BE2C (cell line): ENCODE measurements at places on chromosomes 3 and 15.
A peak's percentile ranks its signal among the peaks of the same experiment; 100 is the strongest.

DNA sequence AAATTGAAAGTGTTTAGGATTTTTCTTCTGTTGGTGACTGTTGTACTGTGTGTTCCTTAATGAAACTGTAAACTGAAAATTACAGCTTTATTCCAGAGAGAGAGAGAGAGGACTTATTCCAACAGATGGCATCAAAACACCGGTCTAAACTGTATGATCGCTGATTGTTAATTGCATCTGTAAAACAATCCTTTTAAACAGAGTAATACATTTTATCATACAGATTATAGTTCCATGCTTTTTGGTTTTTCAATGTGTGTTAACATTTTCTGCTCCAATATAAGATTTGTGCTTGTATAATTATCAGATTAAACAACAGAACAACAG lies 289.7 kb upstream of the DNAJC19 start:
- DNase-seq = no peak

DNA sequence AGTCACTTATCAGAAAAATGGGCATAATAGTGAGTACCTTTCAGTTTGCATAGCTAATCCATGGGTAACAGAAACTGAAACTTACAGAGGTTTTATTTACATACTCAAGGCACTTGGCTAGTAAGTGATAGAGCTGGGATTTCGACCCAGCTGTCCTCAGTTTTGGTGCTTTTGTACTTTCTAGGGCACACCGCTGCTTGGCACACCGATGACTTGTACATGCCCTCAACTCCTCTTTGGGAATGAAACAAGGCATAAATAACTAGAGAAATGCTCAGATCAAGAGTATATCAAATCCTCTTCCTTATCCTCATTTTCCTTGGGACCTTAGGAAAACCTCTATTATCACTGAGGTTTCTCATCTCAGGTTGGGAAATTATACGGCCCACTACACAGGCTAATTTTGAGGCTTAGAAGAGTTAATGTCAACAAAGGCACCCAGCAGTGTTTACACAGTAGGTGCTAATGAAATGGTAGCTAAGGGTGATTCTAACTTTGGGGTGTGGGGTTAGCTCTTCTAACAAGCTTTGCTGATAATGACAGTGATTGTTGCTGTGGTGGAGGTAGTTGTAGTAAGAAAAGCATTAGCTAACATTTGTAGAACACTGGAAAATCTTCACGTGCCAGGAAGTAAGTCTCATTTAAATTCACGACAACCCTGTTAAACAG lies 20.3 kb upstream of the DGKG start:
- DNase-seq = no peak

DNA sequence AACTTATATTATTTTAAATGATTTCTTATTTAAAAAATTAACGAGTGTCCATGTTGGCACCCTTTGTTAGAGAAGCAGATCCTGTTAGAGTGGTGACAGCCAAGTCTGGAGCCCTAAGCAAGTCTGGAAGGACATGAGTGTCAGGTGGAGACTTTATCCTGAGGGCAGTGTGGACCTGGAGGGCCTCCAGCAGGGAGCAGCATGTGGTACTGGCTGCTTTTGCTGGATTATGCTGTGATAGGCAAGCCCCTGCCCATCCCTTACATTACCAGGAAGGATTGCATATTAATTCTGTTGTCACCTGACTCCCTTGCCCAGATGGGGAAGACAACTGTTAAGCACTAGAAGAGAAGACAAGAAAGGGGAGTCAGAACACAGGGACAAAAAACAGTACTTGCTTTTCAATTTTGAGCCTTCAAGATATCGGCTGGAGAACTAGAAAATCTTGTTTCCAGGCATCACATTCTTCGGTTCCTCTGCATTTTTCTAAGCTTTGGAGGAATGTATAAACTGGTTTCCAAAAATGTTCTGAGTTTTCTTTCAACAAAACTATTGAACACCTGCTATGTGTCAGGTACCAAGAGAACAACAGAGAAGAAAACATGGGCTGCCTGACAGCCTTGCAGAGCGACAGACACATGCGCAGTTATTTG lies 22.7 kb downstream of the ZNF860 start:
- no peak for DNase-seq

DNA sequence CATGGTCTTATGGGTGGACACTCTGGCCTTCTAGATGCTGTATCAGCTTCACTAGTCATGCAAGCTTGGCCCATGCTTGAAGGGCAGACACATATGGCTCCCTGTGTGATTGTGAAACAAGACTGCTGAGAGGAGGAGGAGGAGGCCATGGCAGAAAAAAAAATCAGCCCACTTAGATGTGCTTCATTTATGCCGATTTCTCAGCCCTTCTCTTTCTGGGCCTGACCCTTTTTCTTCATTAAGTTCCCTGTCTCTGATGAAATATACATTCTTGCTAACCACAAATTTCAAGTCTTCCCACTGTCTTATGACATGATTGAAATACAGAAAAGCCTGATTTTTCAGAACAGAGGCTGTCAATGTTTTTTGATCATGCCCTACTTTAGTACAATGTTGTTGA lies 213.0 kb upstream of the FEZF2 start:
- DNase-seq = no peak

DNA sequence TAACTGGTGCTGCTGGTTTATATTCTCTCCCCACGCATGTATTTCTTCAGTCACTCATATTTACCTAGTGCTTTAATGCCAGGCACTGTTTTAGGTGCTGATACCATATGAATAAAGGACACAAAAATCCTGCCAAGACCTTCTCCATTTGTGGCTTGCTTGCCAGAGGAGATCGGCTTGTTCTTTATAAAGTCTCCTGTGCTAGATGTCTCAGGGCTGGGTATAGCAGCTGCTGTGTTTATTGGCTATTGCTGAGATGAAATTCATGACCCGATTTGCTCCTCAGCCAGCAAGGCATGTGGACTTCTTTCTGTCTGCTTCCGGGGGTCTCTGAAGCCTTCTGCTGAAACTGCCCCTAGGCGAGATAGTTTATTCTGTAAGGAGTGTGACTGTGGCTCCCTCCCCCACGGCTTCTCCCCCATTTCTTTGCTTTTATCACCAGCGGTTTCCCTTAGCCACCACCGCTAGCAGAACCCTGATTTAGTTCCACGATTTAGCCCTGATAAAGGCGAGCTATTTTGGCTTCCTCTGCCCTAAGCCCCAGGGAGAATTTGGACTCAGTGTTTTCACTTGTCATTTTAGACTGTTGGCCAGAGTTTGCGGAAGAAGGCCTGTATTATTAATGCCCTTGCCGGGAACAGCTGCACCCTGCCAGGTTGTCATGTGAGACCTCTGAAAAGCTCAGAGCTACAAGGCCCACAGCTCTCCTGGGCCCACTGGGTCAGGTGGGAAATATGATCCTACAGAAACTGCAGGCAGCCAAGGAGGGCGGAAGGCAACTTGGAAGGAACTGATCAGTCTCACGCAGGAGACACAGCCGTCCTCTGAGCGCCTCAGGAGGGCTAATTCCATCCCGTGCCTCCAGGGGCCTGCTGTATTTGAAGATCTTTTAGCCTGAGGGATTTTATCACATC lies 46.8 kb downstream of the ST6GAL1 start:
- peak; percentile 30 for DNase-seq

GRCh38 chr3:57382933-57383332 lies 90.4 kb upstream of the ASB14 start:
- DNase-seq = no peak

GRCh38 chr3:24714436-24714835 lies 219.8 kb upstream of the THRB start:
- no peak for DNase-seq

DNA sequence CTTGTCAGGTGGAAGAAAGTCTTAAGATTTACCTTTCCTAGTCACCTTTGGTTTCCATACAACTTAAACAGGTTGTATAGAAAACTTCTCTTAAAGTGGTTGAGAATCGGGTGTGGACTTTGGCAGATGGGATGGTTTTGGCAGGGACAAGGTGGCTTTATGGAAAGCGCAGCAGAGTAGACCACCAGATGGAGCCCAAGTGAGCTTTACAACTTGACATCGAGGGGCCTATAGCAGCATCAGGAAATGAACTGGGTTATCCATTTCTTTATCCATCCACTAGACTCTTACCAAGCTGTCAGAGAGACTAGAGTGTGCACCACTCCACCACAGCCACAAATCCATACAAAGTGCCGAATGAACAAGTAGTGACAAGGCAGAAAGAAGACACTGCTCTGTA lies 85.3 kb upstream of the MBNL1 start:
- DNase-seq = peak; percentile 63

DNA sequence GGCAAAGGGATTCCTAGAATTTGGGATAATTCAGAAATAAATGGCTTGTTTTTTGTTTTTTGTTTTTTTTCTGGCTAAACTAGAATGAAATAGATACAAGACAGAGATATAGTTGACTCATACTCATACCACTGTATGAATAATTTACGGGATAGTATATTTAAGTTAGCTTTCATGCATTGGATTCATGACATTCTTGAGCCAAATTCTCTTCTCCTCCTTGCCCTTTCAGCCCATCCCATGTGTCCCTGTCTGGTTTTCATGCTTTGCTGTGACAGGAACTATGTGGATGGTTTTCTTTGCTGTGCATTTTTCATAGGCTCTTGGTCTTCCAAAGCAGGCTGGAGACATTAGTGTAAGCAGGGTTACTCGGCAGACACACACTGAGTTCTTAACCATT lies 66.6 kb upstream of the UMPS start:
- DNase-seq = no peak

DNA sequence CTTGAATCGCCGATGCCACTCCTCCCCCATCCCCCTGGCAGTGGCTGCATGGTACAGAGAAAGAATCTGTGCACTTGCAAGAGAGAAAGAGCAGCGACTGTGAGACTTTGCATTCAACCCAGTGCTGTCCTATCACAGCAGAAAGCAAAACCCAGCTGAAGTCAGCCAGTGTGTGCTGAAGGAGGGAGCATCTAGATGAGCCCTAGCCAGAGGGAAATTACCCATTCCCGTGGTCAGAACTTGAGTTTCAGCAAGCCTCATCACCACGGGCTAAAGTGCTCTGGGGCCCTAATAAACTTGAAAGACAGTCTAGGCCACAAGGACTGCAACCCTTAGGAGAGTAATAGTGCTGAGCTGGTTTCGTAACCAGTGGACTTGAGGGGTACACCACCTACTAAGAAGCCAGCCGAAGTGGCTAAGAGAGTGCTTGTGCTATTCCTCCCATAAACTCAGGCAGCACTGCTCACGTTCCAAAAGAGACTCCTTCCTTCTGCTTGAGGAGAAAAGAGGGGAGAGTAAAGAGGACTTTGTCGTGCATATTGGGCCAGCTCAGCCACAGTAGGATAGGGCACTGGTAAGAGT lies 15.2 kb upstream of the PIK3R4 start:
- DNase-seq = no peak

DNA sequence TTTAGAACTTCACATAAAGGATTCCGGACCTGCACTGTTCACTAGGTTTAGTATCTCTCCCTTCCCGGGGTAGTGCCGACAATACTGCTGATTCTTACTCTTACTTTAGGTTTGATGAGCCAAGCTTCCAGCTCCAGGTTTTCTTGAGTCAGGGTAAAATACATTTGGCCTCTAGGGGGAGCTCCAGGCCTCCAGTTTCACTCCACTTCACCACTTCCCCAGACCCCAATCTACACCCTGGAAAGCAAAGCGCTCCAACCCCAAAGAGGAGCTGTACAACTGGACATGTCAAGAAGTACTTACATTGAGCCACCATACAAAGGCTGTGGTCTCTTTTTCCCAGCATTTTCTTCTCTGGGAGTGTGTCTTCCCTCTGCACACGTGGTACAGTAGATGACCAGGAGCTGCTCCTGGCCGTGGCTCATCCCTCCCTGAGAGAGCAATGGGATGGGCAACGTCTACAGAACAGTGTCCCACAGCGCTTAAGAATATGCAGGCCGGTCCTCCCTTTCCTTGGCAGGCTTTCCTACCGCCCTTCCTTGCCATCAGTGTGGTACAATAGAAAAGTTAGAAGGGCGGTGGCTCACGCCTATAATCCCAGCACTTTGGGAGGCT lies 93.9 kb upstream of the CCDC80 start:
- peak; percentile 82 for DNase-seq

DNA sequence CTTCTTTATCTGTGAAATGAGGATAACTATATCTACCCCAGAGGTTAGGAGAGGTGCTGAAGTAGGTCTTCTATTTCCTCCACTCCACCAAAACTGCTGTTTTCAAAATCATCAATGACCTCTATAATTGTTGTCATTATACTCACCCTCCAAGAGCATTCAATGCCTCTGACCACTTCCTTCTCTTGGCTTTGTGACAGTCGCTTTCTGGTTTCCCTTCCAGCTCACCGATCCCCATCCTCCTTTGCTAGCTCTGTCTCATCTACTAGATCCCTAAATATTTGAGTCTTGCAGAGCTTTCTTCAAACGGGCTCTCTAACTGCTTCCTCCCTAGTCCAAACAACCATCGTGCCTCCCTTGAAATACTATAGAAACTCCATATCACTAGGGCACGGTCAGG lies 153.5 kb downstream of the RPLP1 start:
- DNase-seq = no peak

GRCh38 chr3:179505534-179505933 lies 54.3 kb upstream of the GNB4 start:
- DNase-seq = no peak
